ENCODE measurements at places on chromosomes 11 and 22.

DNA sequence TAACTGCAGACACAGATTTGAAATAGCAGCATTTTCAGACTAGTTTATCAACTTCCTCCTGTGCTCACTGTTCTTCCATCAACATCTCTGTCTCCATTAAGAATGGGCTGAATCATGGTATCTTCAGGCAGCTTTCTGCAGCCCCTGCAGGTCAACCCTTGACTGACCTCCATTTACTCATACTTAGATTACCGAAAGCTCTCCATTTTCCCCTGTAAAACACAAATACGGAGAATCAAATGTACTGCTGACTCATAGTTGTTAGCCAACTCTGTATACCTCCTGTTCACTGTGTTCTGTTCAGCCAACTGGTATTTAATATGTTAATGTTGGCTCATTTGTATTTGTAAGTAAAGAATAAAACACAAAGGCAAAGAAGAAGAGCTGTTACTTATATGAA lies 364.0 kb downstream of the CASP12 start:
- no peak for DNase-seq

DNA sequence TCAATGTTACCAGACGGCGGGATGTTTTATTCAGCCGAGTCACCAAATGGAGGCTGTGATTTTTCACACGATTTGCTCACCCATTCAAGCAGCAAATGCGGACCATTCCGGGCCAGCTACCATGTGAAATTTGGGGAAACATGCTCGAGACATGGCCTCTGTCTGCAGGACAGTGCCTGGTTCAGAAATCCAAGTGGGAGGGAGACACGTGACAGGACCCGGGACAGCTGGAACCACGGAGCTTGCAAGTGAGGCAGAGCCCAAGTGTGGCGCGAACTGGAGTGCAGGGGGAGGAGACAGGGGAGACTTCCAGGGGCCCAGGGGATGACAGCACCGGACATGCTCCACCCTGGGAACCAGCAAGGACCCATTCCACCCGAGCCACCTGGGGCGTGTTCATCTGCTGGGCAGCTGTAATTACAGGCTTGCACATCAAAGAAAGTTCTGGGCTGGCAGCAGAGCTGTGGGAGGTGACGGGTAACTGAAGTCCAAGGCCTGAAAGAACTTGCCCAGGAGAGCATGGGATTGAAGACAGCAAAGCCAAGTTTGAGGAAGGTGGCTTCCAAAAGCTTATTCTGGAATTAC lies 16.5 kb downstream of the CERK start:
- no peak for DNase-seq

DNA sequence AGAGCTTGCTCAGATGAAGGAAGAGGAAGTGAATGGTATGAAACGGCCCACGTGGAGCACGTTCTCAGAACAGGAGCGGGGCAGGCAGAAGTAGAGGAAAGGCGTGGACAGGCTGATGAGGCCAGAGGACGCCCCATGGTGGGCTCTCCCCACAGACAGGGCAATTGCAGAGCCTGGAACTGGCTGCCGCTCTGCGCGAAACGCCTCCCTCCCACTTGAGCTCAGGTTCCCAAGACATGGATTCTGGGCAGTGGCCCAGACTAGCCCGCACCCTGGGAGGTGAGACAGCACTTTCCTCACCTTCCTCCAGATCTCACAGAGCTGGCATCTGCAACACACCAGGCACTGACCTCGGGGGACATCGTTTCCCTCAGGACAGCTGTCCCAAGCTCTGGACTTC lies 117.6 kb downstream of the PHF21B start:
- DNase-seq = no peak

DNA sequence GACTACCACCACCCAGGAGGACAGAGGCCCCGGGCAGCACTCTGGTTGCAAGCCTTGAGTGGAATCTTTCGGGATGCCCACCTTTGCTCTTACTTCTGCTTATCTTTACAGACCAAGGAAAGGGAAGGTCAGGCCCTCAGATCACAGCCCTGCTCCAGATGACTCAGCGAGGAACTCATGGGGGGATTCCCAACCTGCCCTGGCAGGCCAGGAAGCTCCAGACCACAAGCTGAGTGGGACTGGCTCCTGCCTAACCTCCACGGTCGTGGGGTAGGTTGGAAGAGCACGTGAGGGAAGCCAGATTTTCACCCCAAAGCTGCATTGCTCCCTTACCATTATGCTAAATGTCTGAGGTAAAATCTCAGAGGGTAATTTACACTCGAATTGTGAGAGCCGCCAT lies 11.8 kb downstream of the TBC1D10A start:
- DNase-seq = no peak

DNA sequence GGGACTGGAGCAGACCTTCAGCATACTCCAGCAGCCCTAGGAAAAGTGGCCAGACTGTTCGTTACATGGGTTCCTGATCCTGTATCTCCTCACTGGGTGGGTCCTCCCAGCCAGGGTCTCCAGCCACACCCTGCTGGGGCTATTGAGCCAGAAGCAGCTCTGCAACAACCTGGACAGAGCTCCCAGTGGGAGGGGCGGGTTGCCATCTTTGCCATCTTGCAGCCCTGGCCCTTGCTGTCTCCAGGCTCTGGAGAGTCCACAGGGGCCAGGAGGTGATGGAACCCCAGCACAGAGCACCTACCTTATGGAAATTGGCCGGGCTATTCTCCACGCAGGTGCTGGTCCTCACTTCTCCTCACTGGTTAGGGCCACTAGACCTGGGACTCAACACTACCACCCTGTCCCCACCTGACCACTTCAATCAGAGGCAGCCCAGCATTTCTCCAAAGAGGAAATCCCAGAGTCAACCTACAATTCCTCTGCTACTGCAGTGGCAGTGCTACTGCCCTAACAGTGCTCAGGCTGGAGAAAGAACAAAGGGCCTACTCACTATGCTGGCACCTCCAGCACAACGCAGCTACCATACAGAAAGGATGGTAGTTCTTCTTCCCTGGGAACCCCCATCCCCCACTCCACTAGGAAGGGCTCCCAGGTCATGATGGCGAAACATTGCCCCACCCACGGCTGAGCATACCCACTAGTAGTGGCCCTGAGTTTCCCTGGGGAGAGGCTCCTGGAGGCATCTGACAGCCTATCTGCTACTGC lies 290.2 kb upstream of the NCAM1 start:
- DNase-seq = no peak

- no peak for DNase-seq
These were observed at the start of gene FXYD2 for GRCh38 chr11:117824571-117825537. TSS of gene FXYD2 (minus strand) at chr11:117824744. CDS start at chr11:117824678, 66 bp downstream.

- DNase-seq = no peak
These were observed 23.1 kb upstream of the COMT start for GRCh38 chr22:19918332-19919106.
